ENCODE measurements at places on chromosomes 3 and 15.
A peak's percentile ranks its signal among the peaks of the same experiment; 100 is the strongest.

DNA sequence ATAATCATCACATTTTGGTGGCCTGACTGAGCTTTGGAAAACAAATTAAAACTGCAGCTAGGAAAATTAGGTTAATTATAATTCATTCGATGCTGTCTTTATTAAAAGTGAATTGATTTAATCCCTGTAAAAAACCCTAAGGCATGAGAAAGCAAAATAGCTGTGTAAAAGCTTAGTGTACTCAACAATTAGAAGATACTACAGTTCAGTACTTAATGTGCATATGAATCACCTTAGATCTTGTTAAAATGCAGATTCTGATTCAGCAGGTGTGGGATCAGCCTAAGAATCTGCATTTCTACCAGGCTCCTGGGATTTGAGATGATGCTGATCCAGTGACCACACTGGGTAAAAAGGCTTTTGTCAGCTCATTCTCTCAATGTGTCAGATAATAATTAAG is 559.9 kb upstream of the GOLIM4 start:
- no peak for DNase-seq

DNA sequence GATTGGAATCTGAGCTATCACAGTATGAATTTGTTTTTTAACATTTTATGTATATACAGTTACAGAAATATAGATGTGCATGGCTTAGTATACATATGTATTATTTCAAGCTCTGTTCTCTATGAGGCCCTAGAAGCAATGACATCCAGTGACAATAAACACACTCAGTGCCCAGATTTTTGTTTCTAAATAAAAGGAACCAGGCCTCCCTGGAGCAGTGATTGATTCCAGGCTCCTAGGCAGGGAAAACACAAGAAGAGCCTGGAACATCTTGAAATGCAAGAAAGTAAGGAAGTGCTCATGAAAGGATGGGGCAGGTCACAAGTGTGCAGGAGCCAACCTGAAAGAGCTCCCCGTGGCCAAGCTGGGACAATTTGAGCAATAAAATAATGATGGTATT is 18.5 kb upstream of the CGNL1 start:
- no peak for DNase-seq

GRCh38 chr3:38004415-38005075 is 14.0 kb downstream of the VILL start:
- DNase-seq = no peak

DNA sequence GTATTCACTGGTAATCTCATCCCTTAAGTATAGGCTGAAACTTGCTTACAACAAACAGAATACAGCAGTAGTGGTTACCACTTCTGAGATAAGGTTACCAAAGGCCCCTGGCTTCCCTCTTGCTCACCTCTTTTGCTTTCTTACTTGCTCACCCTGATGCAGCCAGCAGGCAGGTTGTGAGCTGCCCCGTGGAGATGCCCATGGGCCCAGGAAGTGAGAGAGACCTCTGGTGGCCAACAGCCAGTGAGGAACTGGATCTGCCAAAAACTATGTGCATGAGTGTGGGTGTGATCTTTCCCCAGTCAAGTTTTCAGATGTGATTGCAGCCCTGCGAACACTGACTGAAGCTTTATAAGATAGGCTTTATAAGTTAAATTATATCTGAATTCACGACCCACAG is 48.7 kb downstream of the NMNAT3 start:
- no peak for DNase-seq

DNA sequence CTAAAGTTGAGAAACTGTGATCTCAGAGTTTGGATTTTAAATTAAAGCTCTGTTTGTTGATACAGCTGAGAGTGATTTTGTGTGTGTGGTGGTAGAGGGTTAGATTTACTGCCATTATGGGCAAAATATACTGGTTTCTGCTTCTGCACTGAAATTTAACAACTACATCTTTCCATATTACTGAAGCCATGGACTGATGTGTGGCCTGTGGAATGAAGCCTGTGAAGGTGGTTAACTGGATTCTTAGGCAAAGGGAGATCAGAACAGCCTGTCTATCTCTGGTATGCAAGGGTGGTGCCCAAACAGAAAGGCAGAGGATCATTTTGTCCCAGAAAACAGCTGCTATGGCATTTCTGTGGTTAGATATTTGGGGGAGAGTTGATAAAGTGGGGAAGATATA is 297.3 kb upstream of the THBS1 start:
- DNase-seq = no peak

- no peak for DNase-seq
These were observed 22.9 kb downstream of the SECISBP2L start for GRCh38 chr15:49023354-49023753.

GRCh38 chr3:52052831-52053306 is 3.5 kb downstream of the DUSP7 start:
- peak; percentile 38 for DNase-seq

DNA sequence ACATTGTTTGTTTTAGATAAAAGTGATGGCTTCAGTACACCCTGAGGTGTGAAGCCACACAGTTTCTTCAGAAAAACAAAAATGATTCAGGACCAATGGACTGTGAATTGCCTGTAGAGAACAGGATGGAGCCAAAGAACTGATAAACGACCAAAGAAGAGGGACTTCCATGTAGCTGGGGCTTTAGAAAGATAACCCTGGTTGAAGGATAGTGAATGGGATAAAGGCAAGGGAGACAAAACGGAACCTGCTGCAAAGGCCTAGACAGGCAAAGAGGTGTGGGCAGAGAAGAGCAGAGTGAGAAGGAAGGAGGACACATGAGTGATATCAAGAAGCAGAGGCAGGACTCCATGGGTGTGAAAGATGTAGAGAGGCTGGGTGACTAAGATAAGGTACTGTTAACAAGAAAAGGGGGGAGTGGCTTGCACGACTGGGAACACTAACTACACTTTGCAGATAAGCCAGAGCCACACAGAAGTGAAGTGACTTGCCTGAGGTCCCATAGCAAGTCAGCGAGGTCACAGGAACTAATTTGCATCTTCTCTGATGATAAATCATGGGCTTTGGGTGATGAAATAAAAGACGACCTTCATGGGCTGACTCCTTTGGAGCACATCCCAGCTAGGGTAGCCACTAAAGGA is 44.3 kb downstream of the RAB6B start:
- no peak for DNase-seq

DNA sequence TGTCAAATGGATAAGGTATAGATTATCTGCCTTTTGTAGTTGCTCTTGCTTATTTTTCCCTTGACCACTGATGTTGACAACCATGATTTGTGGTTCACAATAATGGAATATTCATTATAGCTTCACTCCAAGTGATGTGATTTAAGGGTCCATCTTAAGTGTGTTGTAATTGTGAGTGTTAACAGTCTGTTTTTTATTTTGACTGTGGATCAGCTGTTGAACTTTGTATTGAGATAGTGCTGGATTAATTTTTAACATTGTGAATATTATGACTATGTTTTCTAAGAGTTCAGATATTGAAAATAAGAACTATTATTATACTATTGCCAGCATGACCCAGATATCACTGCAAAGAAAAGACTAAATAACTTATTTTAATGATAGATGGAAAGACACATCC is 8.6 kb upstream of the GASK1A start:
- no peak for DNase-seq

- no peak for DNase-seq
These were observed 10.0 kb downstream of the ATP13A3 start for GRCh38 chr3:194476784-194477183.

GRCh38 chr3:66076861-66077470 is 38.2 kb upstream of the MAGI1 start:
- no peak for DNase-seq

DNA sequence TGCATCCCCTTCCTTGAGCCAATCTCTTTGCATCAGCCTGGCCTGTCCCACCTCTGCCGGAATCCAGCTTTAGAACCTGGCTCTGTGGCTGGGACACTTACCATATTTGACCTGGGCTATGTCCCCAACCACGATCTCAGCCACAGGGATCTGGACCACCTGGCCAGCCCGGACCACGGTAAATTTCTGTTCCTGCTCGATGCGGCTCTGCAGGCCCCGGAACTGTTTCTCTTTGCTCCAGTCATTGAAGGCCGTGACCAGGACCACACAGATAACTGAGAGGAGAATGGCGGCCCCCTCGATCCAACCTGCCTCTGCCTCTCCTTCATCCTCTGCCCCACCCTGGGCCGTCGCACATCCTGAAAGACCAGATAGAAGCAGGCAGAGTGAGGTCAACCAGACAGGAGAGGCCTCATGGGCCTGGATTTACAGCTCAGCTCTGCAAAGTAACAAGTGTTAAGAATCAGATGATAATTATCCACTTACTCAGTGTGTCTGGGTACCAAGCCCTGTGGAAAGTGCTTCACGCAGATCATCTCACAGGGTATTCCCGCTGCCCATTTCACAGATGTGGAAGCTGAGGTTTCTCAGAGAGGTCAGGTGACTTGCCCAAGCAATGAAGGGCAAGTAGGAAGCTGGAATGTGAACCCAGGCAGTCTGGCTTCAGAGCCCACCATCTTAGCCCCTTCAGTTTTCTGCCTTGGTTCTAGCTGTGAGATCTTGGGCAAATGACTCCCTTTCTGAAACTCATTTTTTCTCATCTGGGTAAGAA is 81.3 kb upstream of the SEC13 start:
- no peak for DNase-seq

- no peak for DNase-seq
These were observed 18.1 kb downstream of the MOBP start for GRCh38 chr3:39485547-39485946.

- peak; percentile 59 for DNase-seq
These were observed 1.6 kb upstream of the TEX264 start for GRCh38 chr3:51669241-51670052.

DNA sequence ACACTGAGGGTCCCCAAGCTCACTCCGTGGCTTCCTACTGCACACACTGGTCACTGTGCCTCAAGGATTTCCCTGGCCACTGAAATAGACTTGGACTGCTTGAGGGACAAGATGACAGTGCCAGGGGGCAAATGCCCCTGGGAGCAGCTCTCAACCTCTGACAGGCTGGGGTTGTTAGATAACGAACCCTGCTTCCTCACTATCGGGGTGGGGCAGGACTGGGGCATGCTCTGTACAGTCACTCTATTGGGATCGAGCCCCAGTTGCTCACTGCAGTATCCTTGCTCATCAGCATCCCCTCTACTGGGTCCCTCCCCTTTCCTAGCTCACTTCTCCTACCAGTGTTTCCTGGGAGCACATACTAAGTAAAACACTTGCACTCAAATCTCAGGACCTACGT is 610.8 kb downstream of the NTRK3 start:
- no peak for DNase-seq

DNA sequence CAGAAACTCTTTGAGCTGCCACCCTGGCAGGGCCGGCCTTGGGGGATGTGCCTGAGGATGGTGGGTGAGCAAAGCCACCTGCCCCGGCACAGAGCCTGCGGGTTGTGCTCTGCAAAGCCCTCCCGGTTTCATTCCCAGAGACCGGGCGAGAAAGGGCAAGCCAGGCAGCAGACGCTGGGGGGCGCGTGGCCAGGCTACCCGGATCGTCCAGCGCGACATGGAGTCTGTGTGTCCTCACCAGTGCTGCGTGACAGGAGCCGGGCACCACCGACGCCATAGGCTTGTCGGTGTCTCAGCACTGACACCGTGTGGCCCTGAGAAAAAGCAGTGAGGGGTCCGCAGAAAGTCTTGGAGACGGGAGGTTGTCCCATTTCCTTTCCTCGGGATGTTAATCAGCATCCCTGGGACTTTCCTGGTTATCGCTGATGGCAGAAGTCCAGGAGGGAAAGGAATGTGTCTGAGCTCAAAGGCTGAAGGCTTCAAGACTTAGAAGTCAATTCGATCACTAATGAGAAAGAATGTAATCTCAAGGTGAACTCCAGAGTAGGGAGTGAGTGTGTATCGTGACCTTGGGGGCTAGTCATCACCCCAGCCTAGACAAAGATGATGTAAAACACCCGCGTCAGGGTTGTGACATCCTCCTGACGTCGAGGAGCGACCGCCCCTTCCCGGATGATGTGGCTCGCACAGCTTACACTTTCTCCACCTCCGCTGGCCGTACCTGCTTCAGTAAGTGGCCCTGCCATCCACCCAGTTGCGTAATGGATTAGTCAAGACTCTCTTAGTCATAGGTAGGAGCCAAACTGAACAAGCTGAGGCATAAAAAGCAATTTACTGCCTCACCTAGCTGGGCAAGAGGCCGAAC is 36.3 kb upstream of the PLA2G4E start:
- no peak for DNase-seq

- DNase-seq = no peak
These were observed 22.5 kb downstream of the TRIM71 start for GRCh38 chr3:32840086-32840841.

DNA sequence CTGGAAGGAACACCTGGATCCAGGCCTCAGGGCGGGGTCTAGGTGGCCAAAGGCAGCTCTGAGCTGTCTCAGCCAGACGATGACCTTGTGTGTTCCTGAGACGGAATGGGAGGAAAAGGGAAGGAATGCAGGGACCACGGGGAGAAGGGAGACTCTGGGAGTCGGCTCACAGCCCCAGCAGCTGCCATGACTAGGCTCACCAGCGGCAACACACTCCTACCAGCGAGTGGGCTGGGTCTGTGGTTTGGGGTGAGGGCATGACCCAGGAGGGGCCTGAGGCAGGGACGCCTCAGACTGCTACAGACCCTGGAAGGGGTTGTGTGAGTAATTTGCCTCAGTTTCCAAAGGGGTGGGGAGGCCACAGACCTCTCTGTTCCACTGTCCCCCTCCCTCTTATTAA is 19.8 kb downstream of the IQSEC1 start:
- DNase-seq = no peak

Measured in CD8-positive, alpha-beta T cell (primary cell).